ENCODE measurements at places on chromosomes 7 and 10.

- DNase-seq = no peak
Observed at GRCh38 chr10:126186766-126187165, 201.5 kb downstream of the ADAM12 start.

DNA sequence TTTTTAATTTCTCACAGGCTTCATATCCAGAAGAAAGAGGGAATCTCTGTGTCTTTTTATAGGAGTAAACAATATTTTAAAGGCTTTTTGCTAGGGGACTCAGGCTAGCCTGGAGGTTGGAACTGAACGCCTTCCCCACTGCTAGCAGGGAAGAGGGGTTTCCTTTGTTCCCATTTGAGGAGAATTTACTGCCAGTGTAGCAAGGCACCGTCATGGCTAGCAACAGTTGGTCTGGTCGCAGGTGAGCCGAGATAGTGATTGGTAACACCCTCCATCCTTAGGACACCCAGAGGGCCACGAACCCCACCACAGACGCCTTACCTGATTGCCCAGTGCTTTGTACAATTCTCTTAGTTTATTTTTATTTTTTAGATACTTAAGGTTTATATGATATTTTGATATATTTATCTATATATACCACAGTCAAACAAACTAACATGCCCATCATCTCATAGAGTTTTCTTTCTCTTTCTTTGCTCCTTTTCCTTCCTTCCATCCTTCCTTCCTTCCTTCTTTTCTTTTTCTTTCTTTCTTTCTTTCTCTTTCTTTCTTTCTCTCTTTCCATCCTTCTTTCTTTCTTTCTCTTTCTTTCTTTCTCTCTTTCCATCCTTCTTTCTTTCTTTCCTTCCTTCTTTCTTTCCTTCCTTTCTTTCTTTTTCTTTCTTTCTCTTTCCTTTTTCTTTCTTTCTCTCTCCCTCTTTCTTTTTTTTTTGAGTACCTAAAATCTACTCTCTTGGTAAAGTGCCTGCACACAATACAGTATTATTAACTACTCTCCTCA is 219.0 kb upstream of the AKR1E2 start:
- no peak for DNase-seq

DNA sequence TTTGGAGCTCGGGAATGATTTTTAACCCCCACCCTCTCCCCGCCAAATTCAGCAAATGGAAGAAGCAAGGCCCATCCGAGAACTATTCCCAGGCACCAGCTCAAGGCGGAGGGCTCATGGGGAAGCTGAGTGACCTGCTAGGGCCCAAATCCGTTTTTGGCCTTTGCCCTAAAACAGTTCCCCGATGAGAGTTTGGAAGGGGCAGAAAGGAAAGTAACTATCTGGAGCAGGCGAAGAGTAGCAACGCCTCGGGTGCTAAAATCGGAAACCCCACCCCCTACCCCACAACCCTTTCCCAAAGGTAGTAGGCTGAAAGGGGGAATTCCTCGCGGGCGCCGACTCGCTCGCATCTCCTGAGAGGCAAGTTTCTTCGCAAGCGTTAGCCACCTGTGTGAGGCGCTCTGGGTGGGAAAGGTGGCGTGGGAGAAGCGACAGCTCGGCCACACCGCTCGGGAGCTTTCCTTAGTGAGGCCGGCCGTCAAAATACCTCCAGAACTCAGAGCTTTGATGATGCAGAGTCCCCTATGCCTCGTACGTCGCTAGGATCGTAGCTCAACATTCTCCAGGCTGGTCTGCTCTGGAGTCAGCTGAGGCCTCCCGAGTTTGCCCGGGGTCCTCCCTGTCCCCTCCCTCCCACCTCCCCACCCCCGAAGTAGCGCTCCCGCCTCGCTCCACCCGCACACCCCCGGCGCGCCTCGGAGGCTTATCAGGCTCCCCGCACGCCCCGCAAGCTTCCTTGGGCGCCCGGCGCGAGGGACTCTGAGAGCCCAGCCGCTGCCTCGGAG is 642 bp upstream of the PRKG1 start:
- DNase-seq = no peak

GRCh38 chr7:117530390-117530789 is 50.6 kb downstream of the CFTR start:
- DNase-seq = no peak

DNA sequence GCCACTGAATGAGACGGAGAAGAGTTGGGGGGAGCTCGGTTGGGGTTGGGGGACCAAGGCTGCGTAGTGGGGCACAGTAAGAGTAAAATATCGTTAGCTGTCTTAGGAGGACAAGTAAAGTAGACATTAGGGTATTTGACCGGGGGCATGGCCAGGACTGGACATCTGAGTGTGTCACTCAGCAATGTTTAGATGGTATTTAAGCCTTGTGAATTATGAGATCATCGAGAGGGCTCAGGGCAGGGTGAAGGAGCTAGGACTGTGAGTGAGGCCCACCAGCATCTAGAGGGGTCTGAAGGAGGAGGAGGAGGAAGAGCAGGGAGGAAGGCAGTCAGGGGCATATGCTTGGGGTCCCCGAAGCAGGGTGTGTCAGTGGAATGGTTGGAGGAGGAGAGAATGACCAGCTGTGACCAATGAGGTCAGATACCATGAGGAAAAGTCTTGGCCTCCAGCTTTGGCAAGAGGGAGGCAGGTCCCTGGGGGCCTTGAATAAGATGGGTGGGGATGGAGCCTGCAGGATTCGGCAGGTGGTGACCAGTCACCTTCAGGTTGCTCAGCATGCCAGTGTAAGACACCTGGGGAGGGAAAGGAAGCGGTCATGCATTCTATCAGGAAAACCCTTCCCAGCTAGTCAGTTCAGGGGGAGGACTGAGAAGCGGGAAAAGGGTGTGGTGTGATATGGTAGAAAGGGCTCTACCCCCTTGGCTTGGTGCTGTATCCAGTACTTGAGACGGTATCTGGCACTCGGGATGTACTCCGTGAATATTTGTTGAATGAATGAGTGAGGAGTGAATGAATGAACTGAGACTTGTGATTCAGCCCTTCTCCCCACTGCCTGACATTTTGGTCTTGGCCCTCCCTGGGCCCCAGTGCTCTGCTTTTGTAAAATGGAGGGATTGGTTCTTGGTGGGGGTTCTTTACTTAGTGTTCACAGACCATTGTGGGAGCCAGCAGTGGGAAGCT is 34.8 kb upstream of the SH2D4B start:
- no peak for DNase-seq

DNA sequence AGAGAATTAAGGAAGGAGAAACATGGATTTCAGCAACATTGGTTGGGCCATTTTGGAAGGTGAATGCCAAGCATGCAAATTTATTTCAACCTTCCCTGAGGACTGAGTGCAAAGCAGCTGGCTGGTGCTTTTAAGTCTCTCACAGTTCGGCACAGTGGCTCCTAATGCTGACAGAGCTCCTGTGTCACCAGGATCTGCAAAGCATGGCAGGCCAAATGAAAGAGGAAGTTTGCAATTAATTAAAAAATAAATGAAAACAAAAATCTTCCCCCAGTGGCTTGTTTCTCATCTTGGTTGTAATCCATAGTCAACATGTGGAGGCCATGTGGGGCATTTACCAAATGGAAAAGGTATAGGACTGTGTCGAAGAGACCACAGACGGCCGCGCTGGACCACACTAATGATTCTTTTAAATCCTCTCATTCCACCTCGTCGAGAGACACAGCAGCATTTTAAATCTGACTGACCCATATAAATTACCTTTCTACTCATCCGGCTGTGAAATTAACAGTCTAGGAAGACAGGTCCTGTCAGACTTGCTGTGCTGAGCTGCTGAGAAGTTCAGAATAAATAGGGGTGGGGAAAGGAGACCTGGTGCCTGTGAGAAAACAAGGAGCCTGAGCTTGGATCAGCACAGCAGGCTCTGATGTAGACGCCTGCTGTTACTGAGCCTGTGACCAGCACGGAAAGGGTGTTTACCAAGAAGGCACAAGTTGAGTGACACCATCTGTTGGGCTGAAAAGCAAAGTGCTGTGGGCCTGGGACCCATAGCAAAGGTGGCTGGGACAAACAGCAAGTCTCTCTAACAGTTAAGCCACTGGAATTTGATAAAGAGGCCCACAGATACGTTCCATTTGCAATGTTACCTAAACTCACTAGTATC is 136.0 kb upstream of the COL1A2 start:
- no peak for DNase-seq

- no peak for DNase-seq
Observed at GRCh38 chr10:43912469-43912868, 263.8 kb upstream of the ZNF32 start.

- DNase-seq = no peak
Observed at GRCh38 chr10:8051109-8051821, 3.2 kb upstream of the GATA3 start.

GRCh38 chr7:128347647-128348097 is 4.0 kb upstream of the RBM28 start:
- DNase-seq = peak; percentile 66

DNA sequence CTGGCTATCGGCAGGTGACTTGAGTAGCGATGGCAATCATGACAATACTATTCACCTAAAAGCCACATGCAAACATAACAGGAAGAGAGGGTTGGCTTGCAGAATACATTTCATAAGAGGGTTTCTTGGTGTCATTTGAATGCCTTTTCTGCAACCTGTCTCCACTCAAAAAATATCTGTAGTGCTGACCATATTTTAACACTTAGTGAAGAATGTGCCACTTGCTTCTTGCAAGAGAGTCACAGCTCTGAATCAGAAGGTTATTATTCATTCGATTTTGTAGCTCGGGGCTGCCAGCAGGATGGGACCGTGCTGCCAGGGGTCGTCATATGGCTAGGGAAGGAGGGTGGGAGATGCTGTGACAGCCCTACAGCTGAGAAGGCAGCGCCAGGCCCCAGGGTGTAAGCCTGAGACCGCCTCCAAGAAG is 152.0 kb upstream of the PITRM1 start:
- DNase-seq = no peak

DNA sequence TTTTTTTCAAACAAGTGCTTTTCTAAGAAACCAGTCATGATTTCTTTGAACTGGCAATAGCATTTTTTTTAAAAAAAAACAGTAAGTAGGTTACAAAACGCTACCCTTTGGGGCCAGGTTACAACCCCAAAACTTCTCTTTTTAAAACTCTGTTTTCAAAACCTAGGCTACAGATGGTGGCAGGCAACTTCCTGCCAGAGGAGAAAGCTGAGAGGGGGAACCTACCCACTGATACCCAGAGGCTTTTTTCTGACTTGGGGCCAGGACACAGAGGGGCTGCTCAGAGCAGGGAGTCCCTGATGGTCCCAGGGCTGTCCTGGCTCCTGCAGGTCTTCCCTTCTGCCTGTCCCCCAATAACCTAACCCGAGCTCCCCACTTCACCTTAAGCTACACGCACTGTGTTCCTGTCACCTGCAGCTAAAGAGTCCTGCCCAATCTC is 6.9 kb downstream of the STN1 start:
- no peak for DNase-seq

DNA sequence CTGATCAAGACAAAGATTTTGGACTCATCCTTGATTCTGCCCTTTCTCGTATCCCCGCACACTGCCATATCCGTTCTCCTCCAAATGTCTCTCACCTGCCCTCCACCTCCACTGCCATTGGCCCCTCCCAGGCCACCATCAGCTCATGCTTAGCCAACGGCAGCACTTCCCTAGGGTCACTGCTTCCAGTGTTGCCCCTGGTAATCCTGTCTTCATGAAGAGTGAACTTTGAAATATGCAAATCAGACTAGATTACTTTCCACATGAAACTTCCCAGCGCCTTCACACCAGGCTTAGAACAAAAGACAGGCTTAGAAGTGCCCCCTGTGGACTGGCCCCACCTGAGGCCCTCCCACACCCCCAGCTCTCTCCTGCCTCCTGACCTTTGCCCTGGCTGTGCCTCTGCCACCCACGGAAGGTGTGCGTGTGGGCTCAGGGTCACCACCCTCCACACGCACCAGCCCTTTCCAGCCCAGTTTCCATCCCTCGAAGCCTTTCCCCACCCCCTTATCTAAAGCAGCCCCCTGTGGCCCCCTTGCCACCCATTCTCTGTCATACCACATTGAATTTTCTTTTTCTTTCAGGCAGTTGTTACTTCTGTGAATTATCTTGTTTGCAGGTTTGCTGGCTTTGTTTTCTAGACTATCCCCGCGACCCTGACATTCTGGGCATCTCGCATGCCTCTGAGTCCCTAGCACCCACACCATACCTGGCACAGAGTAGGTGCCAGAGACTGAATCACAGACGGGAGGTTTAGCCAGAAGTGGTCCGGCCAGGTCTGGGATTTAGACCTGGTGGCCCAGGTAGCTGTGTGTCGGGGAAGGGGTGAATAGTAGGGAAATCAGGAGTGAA is 26.8 kb upstream of the C10orf53 start:
- DNase-seq = no peak

- DNase-seq = no peak
Observed at GRCh38 chr10:110676016-110676415, 31.9 kb downstream of the RBM20 start.

- DNase-seq = no peak
Observed at GRCh38 chr7:121313793-121314676, 14.8 kb upstream of the WNT16 start.

GRCh38 chr7:146054909-146055308 is 61.7 kb upstream of the CNTNAP2 start:
- no peak for DNase-seq

GRCh38 chr7:120741371-120742042 is 116.4 kb downstream of the TSPAN12 start:
- DNase-seq = no peak

DNA sequence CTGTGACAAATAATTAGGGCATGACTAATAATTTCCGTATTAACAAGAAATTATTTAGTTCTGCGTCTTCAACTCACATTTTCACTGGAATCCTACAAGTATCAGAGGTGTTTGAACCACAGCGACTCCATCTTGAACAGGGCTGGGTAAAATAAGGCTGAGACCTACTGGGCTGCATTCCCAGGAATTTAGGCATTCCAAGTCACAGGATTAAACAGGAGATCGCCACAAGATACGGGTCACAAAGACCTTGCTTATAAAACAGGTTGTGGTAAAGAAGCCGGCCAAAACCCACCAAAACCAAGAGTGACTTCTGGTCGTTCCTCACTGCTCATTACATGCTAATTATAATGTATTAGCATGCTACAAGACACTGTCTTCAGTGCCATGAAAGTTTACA is 14.9 kb upstream of the LANCL2 start:
- no peak for DNase-seq

- peak; percentile 44 for DNase-seq
Observed at GRCh38 chr7:6026011-6026819, 5.0 kb upstream of the ANKRD61 start.

DNA sequence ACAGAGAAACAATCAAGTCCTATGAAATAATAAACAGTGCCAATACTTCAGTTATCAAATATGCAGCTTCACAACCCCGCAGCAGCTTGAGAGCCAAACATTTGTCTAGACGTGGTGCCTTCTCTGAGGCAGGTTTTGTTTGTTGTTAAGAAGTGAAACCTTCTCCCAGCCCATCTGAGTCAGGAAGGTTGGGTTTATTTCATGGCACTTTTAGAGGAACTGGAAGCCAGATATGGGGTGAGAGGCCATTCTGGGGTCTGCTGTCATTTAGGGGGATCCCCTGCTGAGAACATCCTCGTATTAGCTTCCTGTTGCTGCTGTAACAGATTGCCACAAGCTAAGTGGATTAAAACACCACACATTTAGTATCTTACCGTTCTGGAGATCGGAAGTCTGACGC is 113.6 kb downstream of the GRK5 start:
- DNase-seq = no peak

- peak; percentile 28 for DNase-seq
Observed at GRCh38 chr10:4825868-4826791, at the start of gene AKR1E2. AKR1E2 (plus strand) TSS chr10:4826207; CDS start chr10:4826325, 118 bp downstream.

Data from pons (tissue), 1 donor.